Activated T-cell treated with anti-CD3 and anti-CD28 coated beads, Interleukin-2, amount 50 U/mL, for 1 hour (primary cell): ENCODE measurements at places on chromosomes 1 and 21.
A peak's percentile ranks its signal among the peaks of the same experiment; 100 is the strongest.

- no peak for DNase-seq
Observed at GRCh38 chr1:114353262-114353661, 157.7 kb downstream of the TRIM33 start.

- DNase-seq: no peak
Observed at GRCh38 chr1:186943891-186944686, 115.3 kb downstream of the PLA2G4A start.

DNA sequence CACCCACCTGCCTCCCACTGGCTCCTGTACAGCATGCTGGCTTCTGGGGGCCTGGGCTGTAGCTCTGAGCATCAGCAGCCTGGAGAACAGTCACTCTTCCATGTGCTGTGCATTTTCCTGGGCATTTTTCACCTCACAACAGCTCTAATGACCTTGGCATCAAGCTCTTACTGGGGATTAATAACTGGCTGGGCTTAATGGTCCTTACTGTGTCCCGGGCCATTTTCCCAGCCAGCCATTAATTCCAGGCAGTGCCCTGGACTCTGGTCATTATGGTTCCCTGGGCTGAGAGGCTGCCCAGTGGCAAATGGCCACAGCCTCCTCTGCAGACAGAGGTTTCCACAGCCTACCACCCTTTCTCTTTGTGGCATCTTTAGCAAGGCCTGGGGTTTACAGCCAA, 171.8 kb downstream of the ST6GALNAC5 start:
- no peak for DNase-seq

GRCh38 chr1:155860970-155861510, 1.7 kb downstream of the SYT11 start:
- no peak for DNase-seq

DNA sequence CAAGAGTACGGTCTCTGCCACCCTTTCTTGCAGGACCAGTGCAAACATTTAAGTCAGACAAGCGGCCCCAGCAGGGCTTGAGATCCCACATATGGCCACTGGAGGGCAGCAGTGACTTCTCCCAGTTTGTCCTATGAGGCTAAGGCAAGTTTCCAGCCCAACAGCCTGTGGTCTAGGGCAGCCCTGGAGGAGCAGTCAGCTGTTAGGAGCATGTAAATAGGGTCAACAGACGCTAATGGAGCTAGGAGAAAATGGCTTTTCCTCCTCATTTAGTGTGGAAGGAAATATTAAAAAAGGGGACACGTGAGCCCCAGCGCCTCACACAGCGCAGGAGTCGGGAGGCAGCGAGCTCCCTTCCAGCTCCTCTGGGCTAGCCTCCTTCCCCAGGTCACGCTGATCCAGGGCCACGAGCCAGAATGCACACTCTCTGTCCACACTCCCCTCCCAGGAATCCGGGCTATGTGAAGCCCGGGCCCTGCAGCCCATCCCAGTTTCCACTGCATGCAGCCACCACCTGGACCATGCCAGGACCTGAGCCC, 95.6 kb downstream of the LAMC2 start:
- peak; percentile 72 for DNase-seq

DNA sequence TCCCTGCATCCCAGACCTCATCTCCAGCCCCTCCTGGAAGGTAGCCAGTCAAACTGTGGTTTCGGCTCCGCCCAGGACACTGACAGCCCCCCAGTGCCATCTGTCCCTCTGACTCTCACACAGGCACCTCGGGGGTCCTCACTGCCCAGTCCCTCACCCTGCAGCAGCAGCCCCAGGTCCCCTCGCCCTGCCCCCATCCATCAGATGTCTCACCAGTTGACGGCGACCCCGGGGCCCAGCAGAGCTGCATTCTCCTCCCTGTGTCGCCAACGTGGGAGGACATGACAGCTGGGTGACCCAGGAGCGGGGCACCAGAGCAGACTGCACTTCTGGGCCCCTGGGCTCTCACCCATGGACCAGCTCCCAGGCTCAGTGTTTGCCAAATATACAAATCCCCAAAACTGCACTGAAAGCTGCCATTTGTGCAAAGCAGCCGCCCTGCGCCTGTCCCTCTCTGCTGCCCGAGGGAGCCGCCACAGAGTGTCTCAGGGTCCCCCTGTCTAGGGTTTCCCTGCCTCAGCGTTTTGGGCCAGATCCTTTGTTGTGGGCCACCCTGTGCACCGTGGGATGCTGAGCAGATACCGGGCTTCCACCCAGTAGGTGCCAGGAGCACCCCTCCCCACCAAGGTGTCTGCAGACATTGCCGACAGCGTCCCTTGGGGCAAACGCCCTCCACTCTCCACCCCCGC, 48.2 kb downstream of the PRDM15 start:
- no peak for DNase-seq

GRCh38 chr1:40903106-40903505, 40.9 kb upstream of the CITED4 start:
- DNase-seq: no peak

GRCh38 chr1:25157846-25158245, 74.5 kb downstream of the SYF2 start:
- no peak for DNase-seq
